Inflammatory macrophage (primary cell): ENCODE measurements at places on chromosomes 13 and 19.
A peak's percentile ranks its signal among the peaks of the same experiment; 100 is the strongest.

- no peak for DNase-seq
These were observed 38.7 kb downstream of the SKA3 start for GRCh38 chr13:21137696-21138095.

DNA sequence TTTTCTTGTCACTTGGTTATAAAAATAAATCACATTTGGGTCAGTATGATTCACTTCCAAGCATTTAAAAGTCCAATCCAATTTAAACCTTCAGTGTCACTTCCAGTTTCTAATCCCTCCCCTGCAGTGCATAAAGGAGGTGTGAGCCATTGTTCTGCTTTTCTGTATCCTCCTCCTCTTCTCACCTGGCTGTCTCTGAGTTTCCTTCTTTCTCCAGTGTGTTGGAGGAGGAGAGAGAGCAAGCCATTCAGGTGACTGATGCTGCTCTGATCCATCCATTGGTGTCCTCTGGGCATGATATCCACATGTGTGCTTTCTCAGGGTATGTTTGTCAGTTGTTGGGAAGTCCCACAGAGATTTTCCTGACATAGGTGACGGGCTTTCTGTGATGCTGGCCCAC, 1.2 kb downstream of the NUDT15 start:
- DNase-seq = peak; percentile 1

- DNase-seq = no peak
These were observed 663.2 kb downstream of the UQCRFS1 start for GRCh38 chr19:28549680-28550277.

DNA sequence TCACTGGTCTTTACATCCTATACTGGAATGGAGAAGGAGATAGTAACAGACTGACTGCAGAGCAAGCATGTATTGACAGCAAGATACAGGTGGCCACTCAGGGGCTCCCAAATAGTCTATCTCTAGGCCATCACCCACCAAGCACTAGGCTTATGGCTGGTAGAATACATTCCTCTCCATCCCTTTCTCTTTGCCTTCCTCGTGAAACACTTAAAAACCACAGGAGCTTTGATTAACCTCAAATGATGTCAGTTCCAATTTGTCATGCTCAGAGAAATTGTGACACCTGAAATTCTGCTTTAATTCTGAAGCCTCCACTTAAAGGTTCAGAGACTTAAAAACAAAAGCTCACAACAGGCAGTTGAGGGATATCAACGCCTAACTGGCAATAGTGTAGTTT, 17.2 kb downstream of the ENOX1 start:
- DNase-seq = no peak

DNA sequence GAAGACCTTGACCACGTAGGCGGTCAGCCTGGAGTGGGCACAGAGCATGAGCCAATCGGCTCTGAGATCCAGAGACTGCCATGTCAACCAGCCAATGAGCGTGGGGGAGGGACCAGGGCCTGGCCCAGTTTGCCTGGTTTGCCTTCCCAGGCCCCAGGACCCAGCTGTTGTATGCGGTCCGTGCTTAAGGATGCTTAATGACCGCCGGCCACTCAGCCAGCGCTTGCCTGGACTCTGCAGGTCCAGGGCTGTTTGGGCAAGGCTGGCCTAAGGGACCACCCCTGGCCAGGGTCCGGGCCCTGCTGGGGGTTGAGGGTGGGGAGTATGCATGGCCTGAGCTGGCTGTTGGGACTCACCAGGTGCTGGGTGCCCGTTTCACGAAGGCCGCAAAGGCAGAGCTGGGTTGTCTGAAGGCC, 23.1 kb upstream of the TNFSF14 start:
- DNase-seq = no peak

DNA sequence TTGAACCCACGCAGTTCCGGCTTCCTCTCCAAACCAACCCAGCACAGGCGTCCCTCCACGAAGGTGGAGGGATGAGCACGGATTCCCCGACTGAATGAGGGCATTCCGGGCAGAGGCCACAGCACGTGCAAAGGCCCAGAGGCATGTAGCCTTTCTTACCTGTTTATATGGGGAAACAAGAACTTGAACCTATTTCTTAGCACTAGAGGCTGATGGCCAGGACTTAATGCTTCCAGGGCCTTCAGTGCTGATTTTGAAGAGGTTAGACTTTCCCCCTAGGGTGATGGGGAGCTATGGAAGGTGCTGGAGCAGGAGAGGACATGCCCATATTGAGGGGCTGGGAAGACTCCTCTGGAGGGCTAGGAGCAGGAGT, 2.0 kb downstream of the MAST3 start:
- DNase-seq = no peak

DNA sequence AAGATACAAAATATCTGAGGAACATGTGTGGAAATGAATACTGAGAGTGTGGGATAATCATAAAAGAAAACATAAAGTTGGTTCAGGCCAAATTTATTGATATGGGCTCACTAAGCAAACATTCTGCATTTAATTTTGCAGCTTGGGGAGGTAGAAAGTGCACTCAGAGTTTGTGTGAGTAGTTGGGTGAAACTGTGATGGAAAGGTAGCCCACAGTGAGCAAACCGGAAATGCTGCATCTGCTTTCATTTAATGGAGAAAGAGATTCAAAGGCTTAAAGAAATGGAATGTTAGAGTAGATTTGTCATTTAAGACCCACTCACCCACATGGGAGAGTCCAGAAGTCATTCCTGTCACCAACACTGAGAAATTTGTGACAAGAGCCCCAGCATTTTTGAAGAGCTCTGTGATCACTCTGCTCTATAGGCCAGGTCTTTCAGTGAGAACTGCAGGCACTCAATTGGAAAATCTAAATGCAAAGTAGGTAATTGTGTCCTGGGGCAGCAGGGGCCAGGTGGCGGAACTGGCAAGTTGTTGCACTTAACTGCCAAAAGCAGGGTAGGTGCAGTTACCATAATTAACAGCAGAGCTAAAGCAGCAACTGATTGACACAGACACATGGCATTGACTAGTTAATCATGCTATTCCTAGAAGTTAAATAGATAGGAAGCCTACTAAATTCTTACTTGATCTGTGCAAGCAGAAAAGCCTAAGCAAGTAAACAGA, 1228.3 kb upstream of the PCDH20 start:
- no peak for DNase-seq

GRCh38 chr19:49856574-49857021, 5.6 kb downstream of the PTOV1 start:
- DNase-seq = no peak

- peak; percentile 51 for DNase-seq
These were observed 21.8 kb downstream of the MRPS12 start for GRCh38 chr19:38952395-38953165.

DNA sequence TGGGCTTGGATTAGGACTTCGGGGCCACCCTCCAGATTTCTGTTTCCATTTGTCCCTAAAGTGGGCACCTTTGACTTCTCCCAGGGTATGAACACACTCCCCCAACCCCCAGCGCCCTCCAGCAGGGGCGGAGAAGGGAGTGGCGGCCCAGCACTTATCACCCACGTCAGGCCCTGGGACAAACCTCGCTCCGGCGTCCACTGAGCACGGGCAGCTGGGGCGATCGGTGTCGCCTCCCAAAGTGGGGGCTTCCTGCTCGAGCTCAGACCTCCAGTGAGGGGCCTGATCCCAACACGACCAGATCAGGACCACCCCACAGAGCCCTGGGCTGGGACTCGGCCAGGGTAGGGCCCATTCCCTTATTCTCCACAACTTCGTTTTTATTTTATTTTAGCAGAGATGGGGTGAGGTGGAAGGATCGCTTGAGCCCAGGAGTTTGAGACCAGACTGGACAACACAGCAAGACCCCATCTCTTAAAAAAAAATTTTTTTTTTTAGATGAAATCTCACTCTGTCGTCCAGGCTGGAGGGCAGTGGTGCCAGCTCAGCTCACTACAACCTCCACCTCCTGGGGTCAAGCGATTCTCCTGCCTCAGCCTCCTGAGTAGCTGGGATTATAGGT, 3.7 kb upstream of the TCF3 start:
- no peak for DNase-seq

DNA sequence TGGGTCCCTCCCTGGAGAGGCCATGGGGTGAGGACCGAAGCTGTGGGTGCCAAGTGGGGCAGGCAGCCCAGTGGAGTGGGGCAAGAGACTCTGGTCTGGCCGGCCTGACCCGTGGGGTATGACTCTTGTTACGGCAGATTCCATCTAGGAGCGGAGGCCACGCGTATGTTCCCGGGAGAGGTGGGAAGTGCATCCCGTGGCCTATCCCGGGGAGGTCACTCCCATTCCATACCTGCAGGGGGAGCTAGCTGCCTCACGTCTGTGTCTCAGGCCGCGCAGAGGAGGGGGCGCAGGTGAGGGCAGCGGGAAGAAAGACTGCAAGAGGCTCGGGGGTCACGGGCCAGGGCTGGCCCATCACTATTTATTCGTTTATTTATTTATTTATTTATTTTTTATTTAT, 4.9 kb downstream of the CSNK1G2 start:
- DNase-seq = peak; percentile 6

GRCh38 chr19:44603201-44603945, 10.0 kb upstream of the IGSF23 start:
- no peak for DNase-seq

GRCh38 chr13:44573790-44574465, 2.2 kb downstream of the TSC22D1 start:
- DNase-seq = peak; percentile 41

GRCh38 chr13:34419025-34419424, 523.0 kb upstream of the NBEA start:
- no peak for DNase-seq

DNA sequence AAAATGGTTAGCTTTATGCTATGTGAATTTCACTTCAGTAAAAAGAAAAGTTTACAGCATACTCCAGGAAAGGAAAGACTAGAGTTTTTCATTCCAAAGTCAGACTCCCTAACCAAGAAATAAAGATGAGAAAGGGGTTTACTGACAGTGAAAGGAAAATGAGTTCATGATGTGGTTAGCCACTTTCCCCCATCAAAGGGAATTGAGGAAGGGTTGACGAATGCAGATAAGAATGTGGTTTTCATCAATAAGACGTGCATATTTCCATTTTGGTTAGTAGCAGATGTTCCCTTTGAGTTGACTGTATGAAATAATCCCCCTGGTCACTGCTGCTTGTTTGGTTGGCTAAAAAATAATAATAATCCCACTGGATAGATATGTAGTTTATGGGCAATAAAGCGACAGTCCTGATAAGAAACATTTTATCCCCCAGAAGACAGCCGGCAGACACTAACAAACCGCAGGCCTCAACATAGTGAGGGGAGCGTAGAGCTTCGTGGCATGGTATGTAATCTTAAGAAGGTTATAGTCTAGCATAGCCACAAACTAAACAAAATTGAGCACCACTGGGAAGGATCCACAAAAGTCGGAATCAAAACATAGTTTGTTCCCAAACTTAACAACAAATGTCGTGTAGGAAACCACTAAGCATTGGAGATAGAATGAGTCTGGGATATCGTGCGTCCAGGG, 114.8 kb downstream of the COL4A2 start:
- DNase-seq = no peak

DNA sequence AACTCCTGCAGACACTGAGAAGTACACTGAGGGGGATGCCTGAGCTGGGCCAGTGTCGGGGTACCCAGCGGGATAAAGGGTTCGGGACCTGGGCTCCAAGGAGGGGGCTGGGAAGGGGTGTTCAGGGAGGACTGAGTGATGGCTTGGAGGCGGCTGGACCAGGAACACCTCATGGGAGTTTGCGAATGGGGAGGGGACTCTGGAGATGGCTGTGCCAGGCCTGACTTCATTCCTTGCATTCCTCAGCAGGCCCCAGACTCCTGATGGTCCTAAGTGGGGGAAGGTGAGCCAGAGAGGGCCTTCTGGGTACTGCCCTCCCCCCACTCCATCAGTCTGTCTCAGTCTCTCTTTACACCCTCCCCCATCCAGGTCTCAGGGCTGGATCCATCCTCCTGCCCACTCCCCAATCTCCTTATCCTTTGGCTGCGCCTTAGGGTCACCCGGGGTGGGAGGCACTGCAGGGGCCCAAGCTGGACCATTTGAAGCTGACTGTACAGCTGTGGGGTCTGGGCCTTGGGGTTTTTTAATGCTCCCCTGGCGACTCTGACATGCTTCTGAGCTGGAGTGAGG, 13.8 kb downstream of the PAK4 start:
- DNase-seq = no peak

DNA sequence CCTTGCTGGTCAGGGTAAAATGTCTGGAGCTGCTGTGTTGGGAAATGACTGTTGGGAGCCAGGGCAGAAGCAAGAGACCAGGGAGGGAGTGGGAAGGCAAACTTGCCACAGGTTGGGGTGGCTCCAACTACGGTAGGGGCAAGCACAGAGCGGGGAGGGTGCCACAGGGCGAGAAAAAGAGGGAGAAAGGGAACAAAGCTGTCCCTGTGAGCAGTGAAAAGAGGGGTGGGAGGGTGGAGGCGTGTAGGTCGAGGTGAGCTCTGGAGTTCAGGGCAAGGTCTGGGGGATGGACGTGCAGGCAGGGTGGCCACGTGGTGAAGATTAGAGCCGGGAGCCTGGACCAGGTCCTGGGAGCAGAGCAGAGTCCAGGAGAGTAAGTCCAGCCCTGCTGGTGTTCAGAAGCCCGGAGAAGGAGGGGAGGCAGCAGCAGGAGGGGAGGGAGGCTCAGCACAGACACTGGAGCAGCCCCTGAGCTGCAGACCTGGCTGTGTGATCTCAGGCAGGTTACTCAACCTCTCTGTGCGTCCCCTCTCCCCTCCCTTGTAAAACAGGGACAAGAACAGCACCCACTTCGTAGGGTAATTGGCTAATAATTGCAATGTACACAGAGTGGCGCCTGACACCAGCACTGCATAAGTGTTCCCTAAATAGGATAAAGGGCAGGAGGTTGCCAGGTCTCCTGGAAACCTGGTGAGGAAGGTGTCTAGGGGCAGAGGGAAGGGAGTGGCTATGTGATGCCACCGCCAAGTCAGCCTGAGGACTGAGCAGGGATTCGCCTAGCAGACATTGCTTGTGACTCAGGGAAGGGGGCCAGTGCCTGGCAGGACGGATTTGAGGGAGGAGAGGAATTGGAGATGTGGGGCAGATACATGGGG, 3.2 kb upstream of the POLR2E start:
- DNase-seq = peak; percentile 27

GRCh38 chr13:109790942-109791605, 4.7 kb upstream of the IRS2 start:
- peak; percentile 85 for DNase-seq

DNA sequence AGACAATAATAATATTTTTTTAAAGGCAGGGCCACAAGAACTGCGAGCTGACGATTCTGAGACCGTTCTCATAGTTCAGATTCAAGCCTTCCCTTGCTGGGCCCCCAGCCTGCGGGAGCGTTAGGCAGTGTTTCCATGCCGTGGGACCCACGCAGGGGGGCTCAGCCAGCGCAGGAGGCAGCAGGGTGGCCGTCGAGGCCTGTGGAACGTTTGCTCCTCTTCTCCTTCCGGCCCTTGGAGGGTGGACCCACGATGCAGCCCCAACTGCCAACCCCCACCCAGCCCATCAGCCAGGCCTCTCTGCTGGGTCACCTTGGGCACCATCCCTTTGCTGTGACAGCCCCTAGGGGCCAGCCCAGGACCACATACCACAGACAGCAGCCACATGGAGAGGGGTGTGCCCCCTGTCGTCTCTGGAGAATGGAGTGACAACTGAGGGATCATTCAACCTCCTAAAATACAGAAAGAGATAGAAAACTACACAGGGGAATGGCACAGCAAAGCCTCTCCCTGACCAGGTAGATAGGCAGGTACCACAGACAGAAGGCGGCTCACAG, 46.8 kb downstream of the PDCD5 start:
- DNase-seq = no peak
